ENCODE measurements at places on chromosomes 16 and 17.

DNA sequence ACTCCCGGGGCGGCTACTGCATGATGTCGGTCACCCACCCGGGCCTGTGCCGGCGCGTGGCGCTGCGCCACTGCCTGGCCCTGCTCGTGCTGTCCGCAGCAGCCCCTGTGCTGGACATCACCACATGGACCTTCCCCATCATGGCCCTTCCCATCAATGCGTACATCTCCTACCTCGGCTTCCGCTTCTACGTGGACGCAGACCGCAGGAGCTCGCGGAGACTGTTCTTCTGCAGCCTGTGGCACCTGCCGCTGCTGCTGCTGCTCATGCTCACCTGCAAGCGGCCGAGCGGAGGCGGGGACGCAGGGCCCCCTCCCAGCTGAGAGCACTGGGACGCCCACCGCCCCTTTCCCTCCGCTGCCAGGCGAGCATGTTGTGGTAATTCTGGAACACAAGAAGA, 29.8 kb downstream of the CDRT15 start:
- no peak for DNase-seq

DNA sequence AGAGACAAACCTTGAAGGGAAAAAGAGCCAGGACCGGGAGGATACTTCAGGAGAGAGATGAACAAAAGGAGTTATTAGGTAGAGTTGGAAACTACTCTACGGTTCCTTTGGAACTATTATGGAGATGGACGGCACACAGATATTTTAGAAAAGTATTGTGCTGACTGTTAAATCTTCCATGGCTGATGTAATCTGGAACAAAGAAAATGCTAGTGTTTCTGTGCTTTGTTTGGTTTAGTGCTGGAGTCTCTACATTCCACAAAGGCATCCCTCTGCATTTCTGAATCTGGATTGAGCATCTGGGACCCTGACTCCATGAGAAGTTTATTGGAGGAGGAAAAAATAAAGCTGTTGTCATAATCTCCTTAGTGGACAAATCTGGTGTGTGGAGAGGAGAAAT, 57.2 kb downstream of the RPGRIP1L start:
- no peak for DNase-seq

- DNase-seq: peak; percentile 60
Observed at GRCh38 chr16:57150682-57151330, 35.0 kb downstream of the PSME3IP1 start.

- no peak for DNase-seq
Observed at GRCh38 chr16:85424260-85425073, 188.7 kb upstream of the GSE1 start.

- no peak for DNase-seq
Observed at GRCh38 chr16:5560084-5560483, 462.5 kb upstream of the EEF2KMT start.
